ENCODE measurements at places on chromosomes 5 and 9.

DNA sequence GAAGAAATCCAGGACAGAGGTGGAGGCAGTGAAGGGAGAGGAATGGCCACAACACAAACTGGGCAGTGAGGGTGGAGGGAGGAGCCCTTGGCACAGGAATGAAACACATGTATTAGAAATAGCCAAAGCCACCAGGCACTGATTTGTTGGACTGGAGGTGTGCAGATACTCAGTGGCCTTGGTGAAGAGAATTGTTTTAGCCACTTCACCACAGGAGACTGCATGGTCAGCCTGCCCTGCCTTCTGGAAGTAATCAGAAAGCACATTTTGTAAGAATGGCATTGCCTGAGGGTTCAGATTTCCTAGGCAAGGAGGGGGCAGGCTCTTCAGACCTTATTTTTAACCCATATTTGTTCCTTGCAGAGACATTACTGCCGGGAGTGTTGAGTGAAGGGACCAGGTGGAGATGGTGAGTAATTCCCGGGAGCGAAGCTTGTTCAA, 2.2 kb downstream of the SGCD start:
- DNase-seq: no peak

GRCh38 chr9:20929276-20929675, 102.2 kb downstream of the HACD4 start:
- no peak for DNase-seq

DNA sequence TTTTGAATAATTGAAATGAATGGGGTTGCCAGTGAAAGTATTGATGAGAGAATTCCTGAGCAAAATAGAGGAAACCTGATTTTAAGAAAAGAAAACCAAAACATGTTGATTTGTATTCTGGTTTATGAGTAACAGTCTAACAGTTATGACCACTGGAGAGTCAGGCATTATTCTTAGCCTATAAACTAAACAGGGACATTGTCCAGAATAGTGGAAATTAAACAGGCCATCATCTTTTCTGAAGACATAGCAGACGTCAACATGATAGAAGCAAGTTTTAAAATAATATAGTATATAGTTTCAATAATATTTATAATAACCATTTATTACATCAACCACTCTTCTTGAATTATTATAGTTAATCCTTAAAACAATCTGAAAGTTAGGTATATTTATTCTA, 178.3 kb upstream of the MPDZ start:
- no peak for DNase-seq

- DNase-seq: peak; percentile 26
These were observed 38.2 kb downstream of the ETF1 start for GRCh38 chr5:138504799-138505198.

DNA sequence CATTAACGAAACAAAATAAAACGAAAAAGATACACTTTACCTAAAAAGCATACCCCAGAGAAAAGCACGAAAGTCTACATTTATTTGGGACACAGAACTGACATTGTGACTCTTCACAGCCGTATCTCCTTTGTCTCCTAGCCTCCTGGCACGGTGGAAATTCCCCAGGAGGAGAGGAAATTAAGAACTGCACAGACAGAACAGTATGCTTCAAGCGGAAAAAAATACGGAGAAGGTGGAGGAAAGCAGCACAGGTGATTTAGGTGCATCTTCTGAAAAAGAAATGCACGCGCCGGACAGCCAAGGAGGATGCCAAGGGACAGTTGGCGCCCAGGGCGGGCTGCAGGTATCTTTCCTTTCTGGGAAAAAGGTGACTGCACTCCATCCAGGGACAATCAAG, 32.0 kb downstream of the DDX31 start:
- DNase-seq: no peak

DNA sequence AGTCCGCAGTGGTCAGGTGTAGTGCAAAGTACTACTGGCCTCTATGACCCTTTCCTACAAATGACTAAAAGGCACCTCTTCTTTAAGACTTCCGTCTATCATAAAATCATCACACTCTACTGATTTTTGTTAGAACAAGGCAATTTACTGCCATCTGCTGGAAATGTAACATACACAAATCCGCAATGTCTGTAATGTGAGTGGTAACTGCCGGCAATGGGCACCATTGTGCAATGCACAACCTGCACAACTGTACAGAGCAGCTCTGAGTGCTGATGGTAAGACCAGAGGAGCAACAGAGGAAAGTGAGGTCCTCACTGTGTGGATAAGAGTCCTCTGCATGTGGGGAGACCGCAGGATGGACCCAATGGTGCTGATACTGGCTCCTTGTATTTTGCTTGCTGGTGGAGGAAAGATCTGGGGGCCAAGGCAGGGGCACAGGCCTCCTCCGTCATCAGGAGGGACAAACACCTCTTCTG, 103.7 kb downstream of the ATPSCKMT start:
- no peak for DNase-seq

DNA sequence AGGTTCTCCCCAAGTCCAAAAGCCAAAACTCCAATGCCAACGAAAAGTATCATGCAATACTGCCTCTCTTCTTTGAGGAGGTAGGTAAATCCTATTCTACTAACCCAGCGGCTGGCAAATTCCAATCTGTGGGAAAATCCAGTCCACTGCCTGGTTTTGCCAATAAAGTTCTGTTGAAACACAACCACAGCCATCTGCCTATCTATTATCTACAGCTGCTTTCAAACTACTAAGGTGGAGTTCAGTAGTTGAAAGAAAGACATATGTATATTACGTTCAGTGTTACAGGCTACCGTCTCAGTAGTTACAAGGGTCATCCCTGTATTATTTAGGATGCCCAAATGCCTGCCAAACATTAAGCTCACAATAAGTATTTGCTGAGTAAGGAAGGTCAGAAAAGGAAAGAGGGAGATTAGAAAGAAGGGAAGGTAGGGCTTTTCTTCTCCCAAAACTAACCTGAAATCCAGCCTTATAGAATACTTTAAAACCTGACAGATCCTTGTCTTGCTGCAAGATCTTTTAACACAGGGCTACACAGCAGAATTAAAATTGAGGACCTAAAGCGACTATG, 16.2 kb downstream of the ARL15 start:
- no peak for DNase-seq

- no peak for DNase-seq
These were observed 75.8 kb downstream of the MAP1B start for GRCh38 chr5:72183101-72183520.

All from common myeloid progenitor, CD34-positive (primary cell).